ENCODE measurements at places on chromosomes 16 and 17.

DNA sequence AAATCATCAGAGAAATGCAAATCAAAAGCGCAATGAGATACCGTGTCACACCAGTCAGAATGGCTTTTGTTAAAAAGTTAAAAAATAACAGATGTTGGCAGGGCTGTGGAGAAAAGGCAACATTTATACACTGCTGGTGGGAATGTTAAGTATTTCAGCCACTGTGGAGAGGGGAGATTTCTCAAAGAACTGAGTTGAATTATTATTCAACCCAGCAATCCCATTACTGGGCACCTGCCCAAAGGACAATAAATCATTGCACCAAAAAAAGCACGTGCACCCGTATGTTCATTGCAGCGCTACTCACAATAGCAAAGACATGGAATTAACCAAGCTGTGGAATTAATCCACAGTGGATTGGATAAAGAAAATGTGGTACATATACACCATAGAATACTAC lies 204.7 kb downstream of the HS3ST4 start:
- no peaks in the 10 kb centered on the region for H3K36me3 ChIP-seq
- no peak overlapping the region for H3K27ac ChIP-seq
- H3K27me3 ChIP-seq, result no peaks in the 10 kb centered on the region
- no peak for DNase-seq

DNA sequence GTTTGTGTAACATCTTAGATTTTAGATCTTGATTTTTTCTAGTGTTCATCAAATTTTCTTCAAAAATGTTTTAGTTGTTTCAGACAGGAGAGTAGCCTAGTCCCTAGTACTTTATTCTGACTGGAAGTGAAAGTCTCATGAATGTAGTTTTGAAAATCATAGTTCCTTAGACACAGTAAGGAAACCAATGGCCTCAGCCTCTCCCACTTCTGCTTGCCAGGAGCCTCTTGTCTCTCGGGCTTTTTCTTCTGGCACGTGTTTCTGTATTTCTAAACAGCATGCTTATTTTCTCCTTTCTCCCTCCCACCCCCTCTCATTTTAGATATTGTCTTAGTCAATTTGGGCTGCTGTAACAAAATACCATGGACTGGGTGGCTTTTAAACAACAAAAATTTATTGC lies 9.8 kb downstream of the SLFN5 start:
- no peak overlapping the region for H3K4me3 ChIP-seq
- no peak for DNase-seq
- H3K4me1 ChIP-seq, result peaks cover 20% of the 10 kb centered on the region
- no peaks in the 10 kb centered on the region for H3K27me3 ChIP-seq

- H3K27ac ChIP-seq, result no peak overlapping the region
- H3K4me1 ChIP-seq, result peaks cover 12% of the 10 kb centered on the region
- DNase-seq, result no peak
- no peaks in the 10 kb centered on the region for H3K27me3 ChIP-seq
- H3K4me3 ChIP-seq, result no peak overlapping the region
Measured at GRCh38 chr16:8916541-8917225, 34.5 kb downstream of the LITAFD start.

GRCh38 chr16:86300746-86301481 lies 209.4 kb upstream of the FOXF1 start:
- no peak for DNase-seq
- no peak overlapping the region for H3K27ac ChIP-seq
- no peaks in the 10 kb centered on the region for H3K36me3 ChIP-seq

DNA sequence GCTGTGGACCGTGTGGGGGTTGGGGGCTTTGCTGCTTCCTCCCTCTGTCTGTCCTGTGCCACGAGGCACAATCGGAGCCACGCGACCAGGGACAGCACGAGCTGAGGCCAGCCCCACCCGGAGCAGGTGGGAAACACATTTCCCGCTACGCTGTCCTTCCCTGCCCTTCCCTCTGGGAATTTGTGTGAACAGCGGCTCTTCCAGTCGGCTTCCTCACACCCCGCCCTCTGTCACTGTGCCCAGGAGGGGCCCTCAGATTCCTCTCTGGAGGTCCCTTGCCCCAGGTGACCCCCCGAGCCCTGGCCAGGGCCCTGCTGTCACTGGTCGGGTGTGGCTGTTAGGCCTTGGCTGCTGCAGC lies 19.6 kb downstream of the SPIRE2 start:
- H3K4me1 ChIP-seq, result peaks cover 9% of the 10 kb centered on the region
- no peak for DNase-seq
- H3K4me3 ChIP-seq, result no peak overlapping the region
- no peak overlapping the region for H3K27ac ChIP-seq

GRCh38 chr16:48556913-48557351 lies 53.0 kb downstream of the N4BP1 start:
- no peaks in the 10 kb centered on the region for H3K27me3 ChIP-seq
- H3K27ac ChIP-seq, result no peak overlapping the region
- H3K36me3 ChIP-seq, result peaks cover 13% of the 10 kb centered on the region
- no peak overlapping the region for H3K4me3 ChIP-seq
- peaks cover 18% of the 10 kb centered on the region for H3K4me1 ChIP-seq

- H3K4me1 ChIP-seq, result no peaks in the 10 kb centered on the region
- no peak overlapping the region for H3K27ac ChIP-seq
- no peak for DNase-seq
Measured at GRCh38 chr16:68719993-68720489, 17.1 kb upstream of the CDH1 start.

DNA sequence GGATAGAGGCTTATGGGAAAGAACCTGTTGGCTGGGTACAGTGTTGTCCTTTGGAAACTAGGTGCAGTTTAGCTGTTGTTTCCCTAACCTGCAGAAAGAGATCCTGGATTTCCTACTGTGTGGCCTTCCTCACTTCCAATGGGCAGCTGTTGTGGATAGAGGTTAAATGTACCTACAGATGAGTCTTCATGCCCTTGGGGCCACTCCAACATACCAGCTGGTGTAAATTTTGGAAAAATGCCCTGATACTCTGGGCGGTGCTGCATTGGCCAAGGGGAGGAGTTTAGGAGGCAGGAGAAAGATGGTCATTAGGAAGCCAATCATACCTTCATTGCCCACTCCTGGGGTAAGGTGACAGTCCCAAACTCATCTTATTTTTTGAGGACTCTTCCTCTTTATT lies 70.2 kb downstream of the SNX11 start:
- peaks cover 72% of the 10 kb centered on the region for H3K36me3 ChIP-seq
- DNase-seq, result no peak
- no peak overlapping the region for H3K4me3 ChIP-seq
- H3K27ac ChIP-seq, result no peak overlapping the region

- H3K4me1 ChIP-seq, result no peaks in the 10 kb centered on the region
- H3K36me3 ChIP-seq, result no peaks in the 10 kb centered on the region
- H3K4me3 ChIP-seq, result no peak overlapping the region
- DNase-seq, result no peak
- H3K27me3 ChIP-seq, result no peaks in the 10 kb centered on the region
Measured at GRCh38 chr17:9298776-9299295, 276.8 kb downstream of the STX8 start.

- H3K4me1 ChIP-seq, result peaks cover 18% of the 10 kb centered on the region
- no peak overlapping the region for H3K4me3 ChIP-seq
- H3K27ac ChIP-seq, result no peak overlapping the region
- peaks cover 12% of the 10 kb centered on the region for H3K36me3 ChIP-seq
- no peak for DNase-seq
Measured at GRCh38 chr16:88642881-88643643, 4.7 kb downstream of the IL17C start.

DNA sequence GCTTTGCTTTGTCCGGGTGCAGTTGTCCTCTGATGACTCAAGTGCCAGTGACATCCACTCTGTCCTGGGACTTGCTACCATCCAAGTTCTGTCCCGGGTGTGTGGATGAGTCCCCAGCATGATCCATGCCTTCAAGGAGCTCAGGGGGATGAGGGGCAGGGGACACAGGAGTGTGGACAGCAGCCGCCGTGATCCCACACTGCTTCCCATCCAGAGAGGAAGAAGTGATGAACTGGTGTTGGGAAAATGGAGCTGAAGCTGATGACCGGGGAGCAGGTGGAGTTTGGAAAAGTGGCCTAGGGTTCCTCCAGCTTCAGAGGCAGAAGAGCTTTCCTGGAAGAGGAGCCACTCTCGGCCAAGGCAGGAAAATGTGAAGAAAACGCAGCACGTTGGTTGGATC lies 249.6 kb upstream of the TNRC6C start:
- no peak overlapping the region for H3K27ac ChIP-seq
- no peak for DNase-seq
- no peaks in the 10 kb centered on the region for H3K4me1 ChIP-seq
- H3K27me3 ChIP-seq, result no peaks in the 10 kb centered on the region

DNA sequence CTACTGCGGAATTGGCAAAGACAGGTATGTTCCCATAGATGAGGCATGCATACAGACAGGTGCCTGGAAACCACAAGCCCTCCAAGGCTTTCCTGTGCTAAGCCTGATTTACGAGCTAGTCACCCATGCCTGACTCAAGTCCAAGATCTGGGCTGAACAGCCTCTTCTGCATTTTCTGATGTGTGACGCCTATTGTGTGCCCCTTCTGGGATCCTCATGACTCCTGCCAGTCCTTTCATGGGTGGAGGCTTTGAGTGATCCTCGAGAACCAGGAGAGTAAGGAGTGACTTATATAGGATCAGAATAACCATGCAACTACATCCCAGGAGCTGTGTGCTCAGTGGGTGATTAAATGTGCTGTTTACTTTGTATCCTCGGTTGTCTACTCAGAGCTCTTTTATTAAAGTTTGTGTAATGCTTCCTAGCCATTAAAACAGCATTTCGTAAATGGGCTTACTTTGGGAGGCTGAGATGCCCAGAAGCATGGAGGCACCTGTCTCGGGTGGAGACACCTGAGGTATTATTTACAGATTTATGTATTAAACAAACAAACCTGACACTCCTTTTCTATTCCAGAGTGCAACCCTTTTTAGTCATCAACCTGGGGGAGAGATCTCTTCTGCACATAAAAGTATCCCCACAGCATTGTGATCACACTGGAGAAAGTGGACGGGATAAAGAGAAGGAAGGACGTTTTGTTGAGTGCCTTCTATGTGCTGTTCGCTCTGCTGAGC lies 373.0 kb upstream of the DYNLRB2 start:
- no peak overlapping the region for H3K27ac ChIP-seq
- no peak overlapping the region for H3K4me3 ChIP-seq
- no peak for DNase-seq
- no peaks in the 10 kb centered on the region for H3K4me1 ChIP-seq
- no peaks in the 10 kb centered on the region for H3K27me3 ChIP-seq
- H3K36me3 ChIP-seq, result no peaks in the 10 kb centered on the region

DNA sequence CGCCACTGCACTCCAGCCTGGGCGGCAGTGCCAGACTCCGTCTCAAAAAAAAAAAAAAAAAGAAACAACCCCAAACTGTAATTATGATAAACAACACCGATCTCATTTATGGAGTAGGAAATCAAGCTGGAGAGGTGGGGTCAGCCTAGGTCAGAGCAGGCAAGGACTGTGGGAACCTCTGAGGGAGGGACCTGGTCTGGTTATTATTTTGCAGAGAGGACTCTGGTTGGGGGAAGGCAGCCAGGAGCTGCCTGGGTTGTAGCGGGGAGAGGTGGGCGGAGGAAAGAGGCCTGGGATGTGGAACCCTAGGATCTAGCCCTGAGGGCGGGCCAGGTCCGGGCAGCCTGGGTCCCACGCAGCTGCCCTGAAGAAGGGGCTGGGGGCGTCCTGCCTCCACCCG lies 10.9 kb upstream of the HS3ST6 start:
- H3K36me3 ChIP-seq, result no peaks in the 10 kb centered on the region
- H3K27ac ChIP-seq, result no peak overlapping the region
- peaks cover 10% of the 10 kb centered on the region for H3K4me1 ChIP-seq
- no peaks in the 10 kb centered on the region for H3K27me3 ChIP-seq
- H3K4me3 ChIP-seq, result peak overlapping the region; percentile 49

DNA sequence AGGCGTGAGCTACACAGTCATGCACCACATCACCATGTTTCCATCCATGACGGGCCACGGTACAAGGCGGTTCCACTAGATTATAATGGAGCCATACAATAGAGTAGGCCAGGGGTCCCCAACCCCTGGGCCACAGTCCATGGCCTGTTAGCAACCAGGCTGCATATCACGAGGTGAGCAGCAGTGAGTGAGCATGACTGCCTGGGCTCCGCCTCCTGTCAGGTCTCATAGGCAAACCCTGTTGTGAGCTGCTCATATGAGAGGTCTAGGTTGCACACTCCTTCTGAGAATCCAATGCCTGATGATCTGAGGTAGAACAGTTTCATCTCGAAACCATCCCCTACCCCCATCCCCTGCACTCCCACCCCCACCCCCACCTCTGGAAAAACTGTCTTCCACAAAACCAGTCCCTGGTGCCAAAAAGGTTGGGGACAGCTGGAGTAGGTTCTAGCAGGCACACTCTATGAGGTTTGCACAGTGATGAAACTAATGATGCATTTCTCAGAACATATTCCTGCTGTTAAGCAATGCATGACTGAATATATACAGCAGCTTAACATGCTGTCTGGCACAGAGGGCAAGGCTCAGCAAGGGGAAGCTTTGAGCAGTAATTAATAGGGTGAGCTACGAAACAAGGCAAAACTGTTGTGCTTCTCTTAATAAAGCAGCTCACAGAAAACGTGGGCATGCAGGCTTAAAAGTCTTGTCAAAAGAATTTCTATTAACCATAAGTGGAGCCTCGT lies 108.0 kb downstream of the VPS53 start:
- no peaks in the 10 kb centered on the region for H3K4me1 ChIP-seq
- H3K4me3 ChIP-seq, result no peak overlapping the region
- no peaks in the 10 kb centered on the region for H3K27me3 ChIP-seq
- no peak overlapping the region for H3K27ac ChIP-seq
- no peak for DNase-seq

DNA sequence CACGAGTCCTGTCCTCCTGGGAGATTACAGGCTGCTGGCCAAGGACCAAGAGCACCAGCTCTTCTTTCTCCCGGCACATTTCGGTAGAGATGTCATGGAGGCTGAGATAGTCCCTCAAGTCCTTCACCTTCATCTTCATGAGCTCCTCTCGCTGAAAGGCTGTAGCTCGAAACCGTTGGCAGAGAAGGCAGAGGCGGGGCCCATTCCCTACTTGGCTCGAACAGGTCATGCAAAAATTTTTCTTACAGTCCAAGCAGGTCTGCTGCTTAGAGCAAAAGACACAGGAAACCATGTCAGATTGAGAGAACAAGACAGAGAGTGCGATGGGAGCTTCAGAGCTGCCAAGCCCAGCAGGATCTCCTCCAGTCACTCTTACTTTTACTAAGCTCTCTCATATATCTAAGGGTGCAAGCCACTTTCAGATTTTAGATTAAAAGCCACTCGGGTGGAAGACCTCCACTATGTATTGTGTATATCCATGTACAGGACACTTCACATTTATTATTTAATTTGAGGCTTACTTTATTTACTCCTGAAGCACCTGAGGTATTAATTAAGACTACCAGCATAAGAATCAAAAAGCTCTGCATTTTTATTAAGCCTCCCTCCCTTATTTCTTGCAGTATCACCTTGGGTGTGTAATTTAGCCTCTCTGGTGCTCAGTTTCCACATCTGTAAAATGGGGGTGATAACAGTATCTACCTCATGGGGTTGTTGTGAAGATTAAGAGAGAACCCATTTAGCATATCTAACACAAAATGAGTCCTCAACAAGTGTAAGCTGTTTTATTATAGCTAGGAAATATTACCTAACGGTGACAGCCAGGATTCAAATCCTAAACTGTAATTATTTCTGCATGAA lies 41.4 kb downstream of the LIG3 start:
- DNase-seq, result no peak
- peaks cover 26% of the 10 kb centered on the region for H3K36me3 ChIP-seq
- H3K4me1 ChIP-seq, result peaks cover 35% of the 10 kb centered on the region
